ENCODE measurements at places on chromosomes 5 and 9.

DNA sequence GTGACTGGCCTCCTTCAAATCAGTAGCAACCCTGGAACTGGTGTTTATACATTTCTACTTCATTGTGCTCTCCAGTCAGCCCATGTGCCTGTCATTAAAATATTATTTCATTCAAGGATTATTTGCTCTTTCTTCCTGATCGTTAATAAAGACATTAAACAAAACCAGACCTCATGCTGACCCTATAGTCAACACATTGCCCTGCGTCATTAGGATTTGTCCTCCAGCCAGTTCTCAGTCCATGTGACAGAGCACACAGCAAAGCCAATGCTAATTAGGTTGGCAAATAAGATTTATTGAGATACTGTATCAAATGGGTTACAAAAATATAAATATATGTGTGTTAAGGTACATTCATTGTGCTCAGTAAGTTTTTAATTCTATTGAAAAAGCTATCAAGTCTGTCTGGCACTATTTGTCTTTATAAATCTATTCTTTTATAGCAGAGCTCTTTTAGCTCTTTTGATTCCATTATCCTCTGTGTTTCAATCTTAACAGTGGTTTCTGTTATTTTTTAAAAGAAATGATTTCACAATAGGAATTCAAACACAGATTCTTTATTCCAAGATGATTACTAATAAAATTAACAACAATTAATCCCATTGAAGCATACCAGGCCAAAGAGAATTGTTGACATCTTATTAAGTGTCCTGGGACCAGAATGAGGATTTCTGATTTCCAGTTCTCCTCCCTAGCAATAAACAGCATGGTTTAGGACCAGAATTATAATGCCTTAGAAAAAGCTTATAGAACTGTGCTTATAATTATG, 209.4 kb upstream of the RGMB start:
- no peaks in the 10 kb centered on the region for H3K4me1 ChIP-seq
- H3K36me3 ChIP-seq: no peaks in the 10 kb centered on the region
- H3K27me3 ChIP-seq: no peaks in the 10 kb centered on the region
- H3K27ac ChIP-seq: no peak overlapping the region
- no peak for DNase-seq
- no peak overlapping the region for H3K4me3 ChIP-seq

GRCh38 chr5:143106174-143106573, 297.3 kb downstream of the NR3C1 start:
- no peak overlapping the region for H3K27ac ChIP-seq
- no peak for DNase-seq
- H3K36me3 ChIP-seq: peaks cover 1% of the 10 kb centered on the region
- H3K4me1 ChIP-seq: peaks cover 5% of the 10 kb centered on the region

- no peaks in the 10 kb centered on the region for H3K36me3 ChIP-seq
- H3K4me1 ChIP-seq: no peaks in the 10 kb centered on the region
These were observed 43.1 kb upstream of the RXRA start for GRCh38 chr9:134283111-134283515.

DNA sequence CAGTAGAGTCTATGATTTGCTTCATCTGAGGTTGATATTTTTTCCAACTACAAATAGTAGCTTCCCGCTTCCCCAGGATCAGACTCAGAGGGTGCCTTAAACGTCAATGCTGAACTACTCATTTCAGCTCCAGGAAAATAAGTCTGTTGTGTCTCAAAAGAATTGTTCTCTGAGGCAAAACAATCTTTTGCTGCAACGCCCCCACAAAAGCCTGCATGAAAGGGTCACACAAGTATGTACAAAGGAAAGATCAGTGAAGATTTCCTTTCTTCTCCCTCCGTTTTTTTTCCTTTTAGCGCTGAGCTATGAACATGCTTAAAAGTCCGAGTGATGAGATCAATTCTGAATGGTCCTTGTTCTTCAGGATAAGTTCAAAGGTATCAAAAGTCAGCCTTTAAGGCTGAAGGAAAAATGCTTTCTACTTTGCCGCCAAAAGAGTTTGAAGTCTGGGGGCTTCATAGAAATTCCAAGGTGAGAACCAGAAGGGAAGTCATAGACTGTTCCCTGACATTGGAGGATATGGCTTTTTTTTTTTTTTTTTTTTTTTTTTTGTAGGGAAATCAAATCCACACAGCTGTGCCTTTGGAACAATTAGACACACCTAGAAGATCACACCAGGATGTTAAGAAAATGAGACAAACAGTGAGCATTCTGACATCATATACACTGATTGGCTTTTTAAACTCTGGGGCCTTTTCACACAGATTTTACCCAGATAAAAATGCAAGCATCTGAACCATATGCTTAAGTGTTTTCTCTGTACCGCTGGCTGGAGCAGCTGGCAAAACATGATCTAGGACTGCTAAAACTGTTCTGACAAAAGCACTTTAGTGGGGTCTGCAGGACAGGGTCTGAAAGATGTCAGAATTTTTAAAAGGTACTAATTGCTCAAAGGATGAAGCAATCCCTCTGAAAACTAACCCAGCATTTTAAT, 329.3 kb downstream of the ENC1 start:
- no peaks in the 10 kb centered on the region for H3K36me3 ChIP-seq
- no peaks in the 10 kb centered on the region for H3K4me1 ChIP-seq

Measured in H9 (cell line).